Myocyte (in vitro differentiated cells): ENCODE measurements at places on chromosomes 6 and 20.

DNA sequence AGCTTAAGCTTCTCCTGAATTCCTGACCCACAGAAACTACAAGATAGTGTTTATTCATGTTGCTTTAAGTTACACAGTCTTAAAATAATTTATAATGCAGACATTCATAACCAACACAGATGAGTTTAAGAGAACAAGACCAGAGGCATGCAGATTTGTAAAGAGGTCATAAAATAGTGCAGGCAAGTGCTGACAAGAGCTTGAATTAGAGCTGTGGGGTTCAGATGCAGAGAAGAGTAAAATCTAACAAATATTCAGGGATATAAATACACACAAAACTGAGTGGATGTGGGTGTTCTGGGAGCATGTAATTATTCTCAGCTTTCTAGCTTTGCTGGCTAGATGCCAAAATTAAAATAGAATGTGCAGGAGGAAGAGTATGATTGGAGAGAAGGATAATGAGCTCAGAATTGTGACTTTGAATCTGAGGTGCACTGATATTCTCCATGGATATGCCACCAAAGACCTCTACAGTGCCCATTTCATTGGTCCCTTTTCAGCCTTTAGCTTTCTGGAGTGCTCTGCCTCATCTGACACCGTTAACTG is 291.9 kb upstream of the SGK1 start:
- DNase-seq: no peak

DNA sequence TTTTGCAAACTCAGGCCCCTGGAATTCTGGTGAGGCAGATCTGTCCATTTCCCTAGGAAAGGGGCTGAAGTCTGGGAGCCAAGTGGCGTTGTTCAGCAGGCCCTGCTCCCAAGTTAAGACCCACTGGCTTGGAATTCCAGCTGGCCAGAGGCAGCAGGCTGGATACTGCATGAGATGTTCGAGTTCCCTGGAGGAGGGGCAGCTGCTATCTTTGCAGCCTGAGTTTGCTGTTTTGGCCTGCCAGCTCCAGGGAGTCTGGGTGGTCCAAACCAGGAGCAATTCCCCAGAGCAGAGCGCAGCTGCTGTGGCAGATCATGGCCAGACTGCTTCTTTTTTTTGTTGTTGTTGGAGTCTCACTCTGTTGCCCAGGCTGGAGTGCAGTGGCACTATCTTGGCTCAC is 18.2 kb upstream of the PGK2 start:
- no peak for DNase-seq

- DNase-seq: no peak
Measured at GRCh38 chr20:47785311-47785853, at the start of gene SULF2. SULF2 (minus strand) TSS chr20:47785481; CDS start chr20:47757363, 28,118 bp downstream.

GRCh38 chr20:931401-931800 is 15.3 kb upstream of the ANGPT4 start:
- DNase-seq: no peak
